ENCODE measurements at places on chromosomes 6 and 20.

GRCh38 chr6:163329991-163330390 is 84.5 kb upstream of the QKI start:
- no peak for DNase-seq

- DNase-seq: no peak
Observed at GRCh38 chr6:113120582-113121285, 736.4 kb upstream of the MARCKS start.

GRCh38 chr20:20603339-20603990 is 109.0 kb downstream of the RALGAPA2 start:
- no peak for DNase-seq

DNA sequence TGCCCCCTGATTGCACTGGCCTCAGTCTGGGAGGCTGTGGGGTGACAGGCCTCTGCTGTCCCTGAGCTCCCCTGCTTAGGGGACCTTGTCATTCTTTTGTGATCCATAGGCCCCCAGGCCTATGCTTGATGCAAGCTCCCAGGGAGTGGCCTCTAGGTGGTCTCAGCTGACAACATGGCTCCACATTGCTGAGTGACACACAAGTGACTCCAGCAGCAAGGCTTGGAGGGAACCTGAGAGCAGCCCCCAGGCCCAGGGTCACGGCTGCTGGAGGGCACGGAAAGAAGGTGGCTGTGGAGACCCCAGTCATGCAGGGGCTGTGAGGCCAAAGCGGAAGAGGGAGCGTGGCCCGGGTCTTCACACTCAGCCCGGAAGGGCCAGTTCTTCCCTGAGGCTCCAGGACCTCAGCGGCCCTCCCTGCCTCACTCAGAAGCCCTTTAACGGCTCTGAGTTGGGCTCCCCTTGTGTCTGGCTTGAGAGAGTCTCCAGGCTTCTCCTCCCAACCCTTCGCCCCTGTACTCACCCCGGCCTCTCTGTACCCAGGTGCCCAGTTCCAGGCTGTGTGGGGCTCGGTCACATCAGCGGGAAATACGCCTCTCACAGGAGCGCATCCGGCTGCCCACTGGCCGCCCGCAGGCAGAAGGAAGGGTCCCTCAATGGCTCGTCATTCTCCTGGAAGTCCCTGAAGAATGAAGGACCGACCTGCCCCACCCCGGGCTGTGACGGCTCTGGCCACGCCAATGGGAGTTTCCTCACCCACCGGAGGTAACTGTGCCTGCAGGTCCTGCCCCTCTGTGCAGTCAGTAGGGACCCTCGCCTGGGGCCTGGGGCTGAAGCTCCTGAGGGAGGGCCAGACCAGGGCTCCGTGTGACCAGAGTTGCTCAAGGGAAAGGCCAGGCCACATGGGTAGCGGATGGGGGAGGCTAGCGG is 23.7 kb upstream of the PCMTD2 start:
- no peak for DNase-seq

GRCh38 chr6:116115781-116116180 is 10.2 kb downstream of the COL10A1 start:
- DNase-seq: no peak

GRCh38 chr6:46000905-46001304 is 14.8 kb downstream of the CLIC5 start:
- DNase-seq: no peak

- no peak for DNase-seq
Observed at GRCh38 chr6:50270415-50270814, 220.7 kb upstream of the DEFB112 start.

DNA sequence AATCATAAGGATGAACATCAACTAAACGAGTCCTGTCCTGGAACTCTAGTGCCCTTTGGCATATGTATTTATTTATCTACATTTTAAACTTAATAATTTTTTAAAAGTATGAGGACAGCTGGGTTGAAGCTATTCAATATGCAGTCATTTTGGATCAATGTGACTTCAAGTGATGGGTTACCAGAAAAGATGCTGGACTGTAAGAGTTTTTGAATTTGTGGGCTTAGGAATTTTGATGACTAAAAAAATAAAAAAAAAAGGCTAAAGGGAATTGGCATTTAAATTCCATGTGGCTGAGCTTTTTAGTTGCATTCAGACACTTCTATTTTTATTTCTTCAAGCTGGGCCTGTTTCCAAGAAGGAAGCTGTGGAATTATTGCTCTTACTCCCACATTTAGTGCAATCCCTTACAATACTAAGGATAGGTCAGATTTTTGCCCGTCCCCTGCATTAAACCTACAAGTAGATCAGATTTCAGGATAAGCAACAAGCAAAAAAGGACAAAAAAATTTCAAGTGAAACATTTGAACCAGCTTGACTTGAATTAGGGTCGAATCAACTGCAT is 704.2 kb upstream of the CITED2 start:
- no peak for DNase-seq

GRCh38 chr6:56790414-56790813 is 147.7 kb upstream of the DST start:
- DNase-seq: no peak

DNA sequence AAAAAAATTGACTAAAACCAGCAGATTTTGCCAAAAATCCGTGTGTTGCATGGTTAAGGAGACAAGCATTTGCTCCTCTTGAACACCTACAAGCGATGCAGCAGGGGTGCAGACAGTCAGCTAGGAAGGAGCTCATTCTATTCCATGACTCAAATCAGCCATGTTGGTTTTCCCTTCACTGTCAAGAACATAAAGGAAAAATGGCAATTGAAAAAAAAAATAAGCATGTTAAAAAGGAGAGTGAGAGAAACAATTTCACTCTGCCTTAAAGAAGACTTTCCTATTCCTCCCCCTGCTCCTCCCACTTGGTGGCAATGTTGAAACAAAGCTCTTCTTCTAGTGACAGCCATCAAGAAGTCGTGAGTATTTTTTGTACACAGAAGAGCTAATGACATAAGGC is 115.4 kb downstream of the MTFR2 start:
- no peak for DNase-seq

GRCh38 chr6:132763269-132763668 is 5.6 kb upstream of the VNN2 start:
- no peak for DNase-seq

DNA sequence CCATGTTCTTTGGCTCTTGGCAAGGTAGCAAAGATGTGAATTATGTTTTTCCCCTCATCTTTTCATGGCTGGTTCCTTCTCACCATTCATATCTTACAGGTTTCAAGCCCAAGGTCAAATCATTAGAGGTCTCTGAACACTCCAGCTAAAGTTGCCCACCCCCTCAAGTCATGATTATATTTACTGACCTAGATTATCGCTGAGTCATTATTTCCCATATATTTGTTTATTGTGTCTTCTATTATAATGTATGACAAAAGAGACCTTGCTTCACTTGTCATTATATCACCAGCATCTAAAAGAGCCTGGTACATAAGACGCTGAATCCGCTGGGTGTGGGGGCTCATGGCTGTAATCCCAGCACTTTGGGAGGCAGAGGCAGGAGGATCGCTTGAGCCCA is 12.4 kb downstream of the DSN1 start:
- DNase-seq: no peak

- no peak for DNase-seq
Observed at GRCh38 chr20:341682-342081, 5.2 kb upstream of the NRSN2 start.

- DNase-seq: no peak
Observed at GRCh38 chr20:1964659-1965405, 29.0 kb downstream of the PDYN start.

- DNase-seq: no peak
Observed at GRCh38 chr6:84118191-84118590, 84.6 kb downstream of the MRAP2 start.

DNA sequence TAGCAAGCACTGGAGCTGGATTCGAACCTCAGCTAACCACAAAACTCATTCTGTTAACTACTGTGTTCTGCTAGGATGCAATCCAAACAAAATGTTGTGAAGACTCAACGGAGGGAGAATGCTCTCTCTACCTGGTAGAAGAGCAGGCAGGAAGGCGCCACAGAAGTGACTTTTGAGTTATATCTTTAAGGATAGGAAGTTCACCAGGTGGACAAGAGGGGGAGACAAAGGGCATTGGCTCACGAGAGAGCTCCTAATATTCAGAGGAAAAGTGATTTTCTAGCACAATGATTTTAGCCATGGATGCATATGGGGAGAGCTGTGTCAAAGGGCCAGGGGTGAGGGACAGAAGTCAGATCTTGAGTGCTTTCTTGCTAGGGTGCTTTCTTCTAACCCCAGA is 108.4 kb upstream of the MAFB start:
- DNase-seq: no peak

GRCh38 chr6:54193560-54193959 is 82.3 kb downstream of the MLIP start:
- DNase-seq: no peak

DNA sequence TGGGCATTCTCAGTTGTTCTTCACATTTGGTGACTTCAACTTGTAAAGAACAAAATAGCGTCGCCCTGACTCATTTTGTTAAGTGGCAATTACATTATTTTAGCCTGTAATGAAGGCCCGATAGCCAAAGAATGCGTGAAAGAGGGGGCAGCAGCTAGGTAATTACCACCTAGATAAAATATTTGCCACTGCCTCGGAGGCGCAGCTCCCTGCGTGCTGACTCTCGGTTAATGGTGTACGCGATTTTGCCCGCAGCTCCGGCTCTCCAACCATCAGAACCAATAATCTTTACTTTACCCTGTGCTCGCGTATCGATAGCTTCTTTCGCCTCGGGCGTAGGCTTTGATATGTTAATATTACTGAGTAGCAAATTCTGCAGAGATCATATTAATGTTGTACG is 8.7 kb downstream of the TFAP2D start:
- no peak for DNase-seq

GRCh38 chr6:1477432-1478090 is 88.2 kb downstream of the FOXF2 start:
- no peak for DNase-seq

- DNase-seq: no peak
Observed at GRCh38 chr6:31767096-31767645, 4.7 kb downstream of the SAPCD1 start.

DNA sequence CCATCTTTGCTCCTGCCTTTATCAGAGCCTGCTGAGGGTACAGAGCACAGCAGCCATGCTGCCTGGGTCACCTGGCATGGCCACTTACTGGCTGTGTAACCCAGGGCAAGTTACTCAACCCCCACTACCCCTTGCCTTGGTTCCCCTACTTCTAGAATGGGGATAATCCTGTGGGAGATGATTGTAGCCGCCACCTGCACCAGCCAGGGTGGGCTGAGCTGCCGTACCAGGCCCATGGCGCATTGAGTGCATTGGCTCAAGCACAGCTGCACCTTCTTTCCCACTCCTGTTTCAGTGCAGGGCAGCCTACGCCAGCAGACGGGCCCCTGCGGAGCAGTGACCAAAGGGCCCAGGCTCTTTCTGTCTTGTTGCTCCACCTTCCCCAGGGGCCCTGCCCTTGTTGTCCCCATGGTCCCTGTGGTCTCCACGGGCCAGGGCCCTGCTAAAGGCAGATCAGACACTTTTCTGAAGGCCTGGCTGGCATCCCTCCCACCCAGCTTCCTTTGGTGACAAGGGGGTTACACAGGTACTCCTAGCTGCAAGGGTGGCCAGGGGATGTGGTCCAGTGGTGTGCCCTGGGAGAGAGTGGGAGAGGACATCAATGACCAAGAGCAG is 159.4 kb upstream of the MLN start:
- no peak for DNase-seq

GRCh38 chr6:43807228-43808061 is 37.4 kb downstream of the VEGFA start:
- DNase-seq: no peak

- no peak for DNase-seq
Observed at GRCh38 chr6:139475646-139476045, 101.2 kb upstream of the CITED2 start.

DNA sequence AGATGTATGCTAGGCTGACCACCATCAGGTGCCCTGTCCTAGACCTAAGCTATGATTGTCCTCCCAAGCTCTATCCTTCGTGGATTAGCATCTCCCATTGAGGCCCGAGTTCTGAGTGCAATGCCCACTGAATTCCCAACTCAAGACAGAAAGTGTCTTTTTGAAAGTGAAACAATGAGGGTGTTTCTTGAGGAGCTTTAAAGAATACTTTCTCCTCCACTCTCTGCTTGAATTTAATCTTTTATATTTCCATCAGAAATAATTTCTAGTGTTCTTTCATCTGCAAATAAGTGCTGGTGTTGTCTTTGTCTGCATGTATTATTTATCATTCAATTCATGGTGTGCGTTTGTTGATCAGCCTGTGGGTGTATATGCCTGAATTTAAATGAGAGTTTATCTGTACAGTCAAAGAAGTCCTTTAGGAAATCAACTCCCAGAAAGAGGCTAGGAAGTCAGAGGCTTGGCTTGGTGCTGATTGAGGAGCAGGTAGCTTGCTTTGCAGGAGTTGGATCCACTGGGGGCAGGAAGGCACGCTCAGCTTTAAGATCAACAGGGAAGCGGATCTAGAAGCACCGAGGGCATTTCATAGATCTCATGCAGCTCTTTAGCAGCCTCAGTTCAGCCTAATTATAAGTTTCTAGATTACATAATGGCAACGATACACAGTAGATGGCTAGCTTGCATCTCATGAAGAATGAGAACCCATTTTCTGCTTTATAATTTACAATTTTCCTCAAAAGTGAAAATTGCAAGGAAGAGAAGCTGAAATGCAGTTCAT is 36.0 kb upstream of the CCN6 start:
- no peak for DNase-seq

- no peak for DNase-seq
Observed at GRCh38 chr20:46994341-46994740, 99.7 kb downstream of the EYA2 start.

- no peak for DNase-seq
Observed at GRCh38 chr20:31751126-31751525, 12.0 kb downstream of the TPX2 start.

- DNase-seq: no peak
Observed at GRCh38 chr20:63433756-63434531, 38.5 kb downstream of the KCNQ2 start.

GRCh38 chr6:148035806-148036390 is 306.7 kb upstream of the SASH1 start:
- DNase-seq: no peak

DNA sequence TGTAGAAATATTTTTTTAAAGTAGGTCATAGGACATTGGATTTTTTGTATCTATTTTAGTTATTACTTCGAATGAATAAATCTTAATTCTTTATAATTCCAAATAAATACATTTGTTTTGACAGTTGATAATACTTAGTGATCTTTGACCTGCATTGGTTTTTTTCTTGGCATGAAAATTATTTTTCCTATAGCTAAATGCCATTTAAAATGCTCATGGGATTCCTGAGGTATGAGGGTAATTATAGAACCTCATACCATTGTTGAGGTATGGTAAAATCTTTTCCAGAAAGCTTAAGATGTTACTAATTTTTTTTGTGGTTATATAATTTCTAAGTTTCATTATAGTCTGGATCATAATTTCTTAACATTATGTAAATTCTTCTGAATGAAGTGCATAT is 8.3 kb downstream of the PM20D2 start:
- DNase-seq: no peak

GRCh38 chr20:54172532-54172855 is 1.3 kb downstream of the CYP24A1 start:
- DNase-seq: no peak

DNA sequence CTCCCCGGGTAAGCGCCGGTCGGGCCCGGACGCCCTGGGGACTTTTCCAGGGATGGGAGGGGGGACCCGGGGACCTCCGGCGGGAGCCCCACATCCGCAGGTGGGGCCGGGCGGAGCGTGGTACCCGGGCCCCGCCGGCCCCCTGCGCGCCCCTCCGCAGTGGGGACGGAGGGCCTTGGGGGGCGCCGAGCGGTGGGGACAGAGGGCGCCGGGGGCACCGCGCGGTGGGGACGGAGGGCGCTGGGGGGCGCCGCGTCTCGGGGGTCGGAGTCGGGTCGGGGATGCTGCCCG is 270 bp downstream of the PLEKHG1 start:
- DNase-seq: no peak

Data from thoracic aorta (tissue), 2 donors.